ENCODE measurements at places on chromosomes 13 and 19.

GRCh38 chr13:97224544-97225300 is 2.6 kb downstream of the MBNL2 start:
- H3K4me1 ChIP-seq = peaks cover 32% of the 10 kb centered on the region
- H3K27me3 ChIP-seq = no peaks in the 10 kb centered on the region
- peak overlapping the region; percentile 93 for H3K27ac ChIP-seq
- DNase-seq = no peak
- peaks cover 8% of the 10 kb centered on the region for H3K36me3 ChIP-seq

DNA sequence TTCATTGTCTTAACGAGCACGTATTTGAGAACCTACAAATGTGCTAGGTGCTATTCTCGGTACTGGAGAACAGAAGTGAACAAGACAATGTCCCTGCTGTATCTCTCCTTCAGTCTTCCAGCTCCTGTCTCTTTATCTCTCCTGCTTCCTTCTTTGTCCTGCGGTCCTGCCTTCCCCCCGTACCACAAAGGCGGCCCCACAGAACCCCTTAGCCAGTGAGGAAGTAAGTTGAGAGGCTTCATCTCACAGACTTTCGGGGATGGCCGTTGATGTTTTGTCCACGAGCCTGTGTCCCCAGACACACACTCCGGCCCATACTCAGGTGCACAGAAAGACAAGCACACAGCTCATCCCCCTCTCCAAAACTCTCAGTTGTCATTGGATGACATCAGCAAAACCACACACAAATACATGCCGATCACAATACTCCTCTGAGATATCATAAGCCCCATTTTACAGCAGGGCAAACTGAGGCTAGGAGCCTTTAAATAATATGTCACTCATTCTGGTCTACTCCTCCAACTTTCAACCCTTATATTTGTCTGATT is 507 bp upstream of the SWSAP1 start:
- H3K4me1 ChIP-seq = peaks cover 35% of the 10 kb centered on the region
- no peak for DNase-seq
- peak overlapping the region; percentile 82 for H3K27ac ChIP-seq
- no peaks in the 10 kb centered on the region for H3K27me3 ChIP-seq
- no peaks in the 10 kb centered on the region for H3K36me3 ChIP-seq

DNA sequence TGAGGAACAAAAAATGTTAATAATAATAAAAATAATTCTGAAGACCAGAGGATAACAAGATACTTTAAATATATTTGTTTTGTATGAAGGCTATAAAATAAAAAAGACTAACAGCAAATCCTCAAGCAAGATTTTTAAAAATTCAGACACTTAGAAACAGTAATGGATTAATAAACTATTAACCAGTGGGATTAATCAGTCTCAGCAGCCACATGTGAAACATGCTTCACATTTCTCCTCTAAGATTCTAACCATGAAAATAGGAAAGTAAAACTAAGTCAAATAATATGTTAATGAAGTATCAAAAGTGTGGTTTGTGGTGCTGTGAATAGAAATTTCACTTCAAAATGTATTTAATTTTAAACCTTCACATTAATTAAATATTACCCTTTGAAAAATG is 57.4 kb downstream of the KCNRG start:
- H3K36me3 ChIP-seq = no peaks in the 10 kb centered on the region
- H3K4me1 ChIP-seq = peaks cover 4% of the 10 kb centered on the region
- H3K27ac ChIP-seq = no peak overlapping the region
- no peak overlapping the region for H3K4me3 ChIP-seq
- no peak for DNase-seq

GRCh38 chr19:3112375-3113099 is 18.4 kb downstream of the GNA11 start:
- DNase-seq = no peak
- H3K4me3 ChIP-seq = no peak overlapping the region
- H3K36me3 ChIP-seq = no peaks in the 10 kb centered on the region
- no peaks in the 10 kb centered on the region for H3K27me3 ChIP-seq
- peaks cover 3% of the 10 kb centered on the region for H3K4me1 ChIP-seq

- H3K27ac ChIP-seq = no peak overlapping the region
- H3K36me3 ChIP-seq = no peaks in the 10 kb centered on the region
- H3K27me3 ChIP-seq = no peaks in the 10 kb centered on the region
- H3K4me3 ChIP-seq = no peak overlapping the region
- DNase-seq = no peak
- H3K4me1 ChIP-seq = no peaks in the 10 kb centered on the region
These were observed 21.6 kb downstream of the SERPINE3 start for GRCh38 chr13:51361106-51361505.

DNA sequence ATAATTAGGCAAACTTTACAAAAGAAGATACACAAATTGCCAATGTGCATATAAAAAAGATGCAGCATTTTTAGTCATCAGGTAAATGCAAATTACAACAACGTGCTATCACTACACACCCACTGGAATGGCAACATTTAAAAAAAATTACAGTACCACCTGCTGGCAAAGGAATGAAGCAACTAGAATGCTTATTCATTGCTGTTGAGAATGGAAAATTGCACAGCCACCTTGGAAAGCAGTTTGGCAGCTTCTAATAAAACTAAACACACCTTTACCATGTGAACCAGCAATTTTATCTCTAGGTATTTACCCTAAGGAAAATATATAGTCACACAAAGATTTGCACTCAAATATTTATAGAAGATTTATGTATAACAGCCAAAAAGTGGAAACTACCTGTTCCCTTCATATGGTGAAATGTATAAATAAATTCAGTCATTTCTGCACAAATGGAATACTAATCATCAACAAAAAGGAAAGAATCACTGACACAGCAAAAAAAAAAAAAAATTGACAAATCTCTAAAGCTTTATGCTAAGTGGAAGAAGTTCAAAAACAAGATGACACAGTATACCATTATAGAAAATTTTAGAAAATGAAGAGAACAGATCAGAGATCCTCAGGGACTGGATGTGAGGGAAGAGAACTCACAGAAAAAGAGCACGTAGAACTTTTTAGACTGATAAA is 30.3 kb downstream of the OXGR1 start:
- H3K4me1 ChIP-seq = no peaks in the 10 kb centered on the region
- no peak overlapping the region for H3K27ac ChIP-seq
- no peak overlapping the region for H3K4me3 ChIP-seq
- H3K36me3 ChIP-seq = no peaks in the 10 kb centered on the region
- no peak for DNase-seq

DNA sequence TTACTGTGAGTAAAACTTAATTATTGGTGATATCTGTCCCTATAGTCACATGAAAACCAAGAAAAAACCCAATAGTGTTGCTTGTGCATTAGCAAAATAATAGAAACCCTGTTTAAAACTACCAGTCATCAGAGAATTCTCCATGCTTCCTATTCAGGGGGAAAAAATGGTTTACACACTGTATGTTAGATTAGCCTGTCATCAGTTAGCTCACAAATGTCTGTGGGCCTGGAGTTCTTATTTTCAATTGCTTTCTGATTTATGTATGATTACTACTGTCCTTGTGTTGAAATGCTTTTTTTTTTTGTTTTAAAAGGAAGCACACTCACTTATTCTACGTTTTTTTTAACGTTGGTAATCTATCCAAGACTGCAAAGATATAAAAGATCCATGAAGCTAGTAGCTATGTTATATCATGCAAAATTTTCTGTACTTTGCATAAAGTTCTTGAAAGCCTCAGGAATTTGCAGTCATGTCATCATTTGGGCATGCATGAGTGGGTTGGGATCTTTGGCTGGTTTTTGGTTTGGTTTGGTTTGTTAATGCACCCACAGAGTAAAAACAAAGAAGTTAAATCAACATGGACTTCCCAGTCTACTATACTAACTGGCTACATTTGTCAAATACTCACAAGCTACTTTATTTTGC is 25.9 kb downstream of the RXFP2 start:
- no peaks in the 10 kb centered on the region for H3K27me3 ChIP-seq
- H3K27ac ChIP-seq = no peak overlapping the region
- DNase-seq = no peak
- H3K4me1 ChIP-seq = no peaks in the 10 kb centered on the region
- no peaks in the 10 kb centered on the region for H3K36me3 ChIP-seq

DNA sequence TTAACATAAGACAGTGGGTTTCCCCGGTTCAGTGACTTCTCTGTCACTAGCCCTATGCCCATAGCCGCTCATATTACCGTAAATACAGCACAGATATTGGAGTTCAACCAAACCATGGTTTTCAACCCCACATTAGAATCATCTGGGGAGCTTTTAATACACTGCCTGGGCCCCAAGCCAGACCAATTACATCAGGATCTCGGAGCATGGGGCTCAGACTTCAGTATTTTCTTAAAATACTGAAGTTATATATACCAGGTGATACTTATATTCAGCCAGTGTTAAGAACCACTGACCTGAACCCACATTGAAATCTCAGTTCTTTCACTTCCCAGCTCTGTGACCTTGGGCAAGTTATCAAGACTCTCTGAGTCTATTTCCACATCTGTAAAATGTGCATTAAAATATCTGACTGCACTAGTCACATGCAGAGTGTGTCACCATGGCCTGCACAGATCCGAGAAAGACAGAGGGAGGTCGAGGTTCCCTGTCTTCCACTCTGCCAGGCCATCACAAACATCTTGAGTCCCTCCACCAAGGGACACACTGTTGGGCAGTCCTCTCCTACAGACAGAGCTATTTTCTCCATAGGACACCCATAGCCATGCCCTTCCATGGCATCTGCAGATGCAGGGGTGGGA is 32.2 kb upstream of the IPO5 start:
- H3K36me3 ChIP-seq = no peaks in the 10 kb centered on the region
- H3K27me3 ChIP-seq = no peaks in the 10 kb centered on the region
- no peak overlapping the region for H3K27ac ChIP-seq

DNA sequence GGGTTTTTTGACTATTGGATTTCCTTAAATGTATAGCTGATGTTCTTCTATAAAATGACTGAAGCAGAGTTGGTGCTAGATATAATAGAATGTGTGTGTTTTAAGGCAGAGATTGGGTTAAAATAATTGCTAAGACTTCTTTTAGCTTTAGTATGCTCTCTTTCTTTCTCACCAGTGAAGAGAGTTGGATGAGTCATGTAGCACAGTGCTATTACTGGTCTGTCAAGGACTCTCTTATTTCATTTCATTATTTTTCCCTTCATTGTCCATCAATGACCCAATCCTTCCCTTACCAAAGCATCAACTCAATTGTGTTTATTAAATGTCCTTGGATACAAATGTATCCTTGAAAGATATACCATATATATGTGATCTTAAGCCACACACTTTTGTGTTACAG is 268.9 kb downstream of the IRS2 start:
- DNase-seq = no peak
- no peak overlapping the region for H3K4me3 ChIP-seq
- no peak overlapping the region for H3K27ac ChIP-seq
- no peaks in the 10 kb centered on the region for H3K27me3 ChIP-seq
- H3K4me1 ChIP-seq = no peaks in the 10 kb centered on the region

DNA sequence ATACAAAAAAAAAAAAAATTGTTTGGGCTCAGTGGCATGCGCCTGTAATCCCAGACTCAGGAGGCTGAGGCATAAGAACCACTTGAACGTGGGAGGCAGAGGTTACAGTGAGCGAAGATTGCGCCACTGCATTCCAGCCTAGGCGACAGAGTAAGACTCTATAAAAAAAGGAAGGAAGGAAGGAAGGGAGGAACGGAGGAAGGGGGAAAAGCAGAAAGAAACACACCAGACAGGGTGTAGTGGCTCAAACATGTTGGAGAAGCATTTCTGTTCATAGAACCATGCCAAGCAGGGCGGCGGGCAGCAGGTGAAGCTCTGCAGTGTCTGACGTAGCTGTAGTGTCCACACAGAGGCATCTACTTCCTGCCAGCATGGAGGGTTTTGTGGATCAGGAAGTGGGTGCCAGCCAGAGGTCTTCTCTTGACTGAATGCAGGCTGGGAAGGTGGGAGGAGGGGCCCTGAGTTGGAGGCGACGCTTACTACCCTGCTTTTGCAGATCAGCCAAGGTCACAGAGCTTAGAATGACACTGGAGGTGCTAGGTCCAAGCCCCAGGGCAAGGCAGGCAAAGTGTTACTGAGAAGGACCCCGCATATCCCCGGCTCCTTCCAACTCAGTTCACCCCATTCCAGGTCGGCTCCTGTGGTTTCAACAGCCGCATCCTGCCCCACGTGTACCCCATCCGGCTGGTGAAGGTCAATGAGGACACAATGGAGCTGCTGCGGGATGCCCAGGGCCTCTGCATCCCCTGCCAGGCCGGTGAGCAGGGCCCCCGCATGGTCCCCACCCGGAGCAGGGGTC is 11.6 kb upstream of the PGLS start:
- H3K36me3 ChIP-seq = peaks cover 24% of the 10 kb centered on the region
- no peaks in the 10 kb centered on the region for H3K27me3 ChIP-seq

DNA sequence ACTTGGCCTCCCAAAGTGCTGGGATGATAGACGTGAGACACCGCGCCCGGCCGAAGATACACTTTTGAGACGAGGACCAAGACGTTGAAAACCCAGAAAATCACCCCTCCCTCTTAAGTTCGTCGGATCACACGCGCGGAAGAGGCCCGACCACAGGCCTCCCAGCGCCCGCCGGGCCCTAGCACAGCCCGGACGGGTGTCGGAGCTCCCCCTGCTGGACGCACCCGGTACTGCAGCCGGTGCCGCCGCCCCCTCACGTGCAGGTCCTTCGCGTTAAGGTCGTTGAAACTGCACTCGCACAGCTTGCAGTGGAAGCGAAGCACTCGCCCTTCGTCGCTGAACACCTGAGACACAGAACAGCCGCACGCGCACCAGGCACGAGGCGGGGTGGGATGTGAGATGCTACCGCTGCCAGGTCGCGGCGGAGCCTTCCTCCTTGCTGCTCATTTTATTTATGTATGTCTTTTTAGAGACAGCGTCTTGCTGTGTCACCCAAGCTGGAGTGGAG is 35.7 kb upstream of the MATK start:
- no peak overlapping the region for H3K4me3 ChIP-seq
- peak; percentile 27 for DNase-seq
- no peaks in the 10 kb centered on the region for H3K27me3 ChIP-seq
- no peaks in the 10 kb centered on the region for H3K4me1 ChIP-seq
- H3K36me3 ChIP-seq = no peaks in the 10 kb centered on the region

- no peak for DNase-seq
- H3K36me3 ChIP-seq = peaks cover 82% of the 10 kb centered on the region
- H3K4me3 ChIP-seq = no peak overlapping the region
These were observed 16.2 kb downstream of the PCID2 start for GRCh38 chr13:113192279-113192678.

DNA sequence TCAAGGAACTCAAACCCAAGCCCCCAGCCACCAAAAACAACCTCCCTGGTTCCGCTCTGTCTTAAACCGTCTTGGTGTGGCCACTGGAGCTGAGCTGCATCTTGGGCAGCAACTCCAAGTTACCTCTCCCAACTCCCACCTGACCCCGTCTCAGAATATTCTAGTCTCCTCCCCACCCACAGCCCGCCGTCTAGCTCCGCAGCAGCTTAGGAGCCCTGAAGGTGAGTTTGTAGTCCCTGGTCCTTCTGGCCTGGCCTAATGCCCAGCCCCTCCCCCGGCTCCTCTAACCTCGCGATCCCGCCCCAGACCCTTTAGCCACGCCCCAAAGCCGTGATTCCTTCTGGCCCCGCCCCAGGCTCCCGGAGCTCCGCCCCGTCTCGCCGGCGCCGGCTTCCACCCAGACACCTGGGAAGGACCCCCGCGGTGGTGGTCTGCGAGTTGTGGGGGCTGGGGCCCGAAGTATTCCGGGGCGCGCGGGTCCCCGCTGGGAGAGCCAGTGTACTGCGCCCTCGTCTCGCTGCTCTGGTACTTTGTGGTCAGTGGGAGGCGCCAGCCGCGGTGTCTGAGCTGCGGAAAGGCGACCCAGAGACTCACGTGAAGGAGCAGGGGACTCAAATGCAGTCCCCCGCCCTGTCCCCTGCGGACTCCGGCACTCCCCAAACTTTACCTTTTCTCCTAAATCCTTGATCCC is 2.5 kb upstream of the LHB start:
- peaks cover 3% of the 10 kb centered on the region for H3K4me1 ChIP-seq
- peak overlapping the region; percentile 22 for H3K4me3 ChIP-seq
- H3K27me3 ChIP-seq = no peaks in the 10 kb centered on the region
- peak; percentile 80 for DNase-seq
- no peaks in the 10 kb centered on the region for H3K36me3 ChIP-seq
- H3K27ac ChIP-seq = no peak overlapping the region

Measured in adrenal gland (tissue), 19 donors.